Central memory CD8-positive, alpha-beta T cell (primary cell): ENCODE measurements at places on chromosomes 7 and 10.

DNA sequence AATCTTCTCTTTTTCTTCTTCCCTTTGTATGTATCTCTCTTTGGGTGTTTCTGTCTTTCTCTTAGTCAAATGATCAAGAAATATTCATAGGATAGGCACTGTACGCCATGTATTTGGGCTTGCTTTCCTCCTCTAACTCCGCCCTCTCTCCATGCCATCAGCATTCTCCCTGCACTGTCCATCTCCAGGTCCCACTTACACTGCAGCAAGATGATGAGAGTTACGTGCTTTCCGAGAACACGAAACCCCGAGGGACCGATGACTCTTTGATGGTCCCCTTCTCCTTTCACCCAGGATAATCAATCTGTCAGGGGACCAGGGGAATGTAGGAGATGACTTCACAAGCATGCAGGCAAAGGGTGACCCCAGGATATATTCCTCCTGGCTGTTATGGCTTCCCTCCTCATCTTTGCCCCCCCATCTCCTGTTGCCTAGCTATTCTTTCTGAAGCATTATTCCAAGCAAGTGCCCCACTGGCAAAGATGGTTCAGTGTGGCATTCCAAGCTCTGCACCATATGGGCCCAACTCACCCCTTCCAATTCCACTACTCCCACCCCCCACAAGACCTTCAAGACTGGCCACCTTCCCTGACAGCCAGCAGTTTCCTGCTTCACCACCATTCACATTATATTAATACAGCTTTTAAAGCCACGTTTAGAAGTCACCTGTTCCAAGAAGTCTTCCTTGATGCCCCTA, 40.0 kb downstream of the HIF1AN start:
- DNase-seq: no peak

DNA sequence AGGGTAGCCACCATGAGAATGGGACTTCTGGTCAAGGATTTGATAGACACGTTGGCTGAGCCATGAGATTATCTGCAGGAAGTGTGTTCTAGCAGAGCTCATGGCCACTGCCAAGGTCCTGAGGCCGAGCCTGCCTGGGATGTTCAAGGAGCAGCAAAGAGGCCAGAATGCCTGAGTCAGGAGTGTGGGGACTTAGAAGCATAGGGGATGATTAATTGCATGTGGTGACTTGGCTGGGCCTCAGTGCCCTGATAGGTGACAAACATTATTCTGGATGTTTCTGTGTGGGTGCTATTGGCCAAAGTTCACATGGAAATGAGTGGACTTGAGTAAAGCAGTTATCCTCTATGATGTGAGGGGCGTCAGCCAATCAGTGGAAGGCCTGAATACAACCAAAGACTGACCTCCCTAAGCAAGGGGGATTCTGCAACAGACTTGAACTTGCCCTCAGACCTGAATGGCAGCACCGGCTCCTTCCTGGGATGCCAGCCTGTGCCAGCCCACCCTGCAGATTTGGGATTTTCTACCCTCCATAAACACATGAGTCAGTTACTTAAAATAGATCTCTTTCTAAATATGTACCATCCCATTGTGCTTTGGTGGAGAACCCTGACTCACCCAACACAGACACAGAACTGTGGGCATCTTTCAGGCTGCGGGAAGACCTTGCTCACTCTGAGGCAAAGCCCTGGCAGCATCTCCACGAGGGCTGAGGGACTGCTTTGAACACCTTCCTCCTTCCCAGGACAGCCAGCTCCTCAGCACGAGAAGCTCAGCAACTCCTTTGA, 363.9 kb upstream of the MGMT start:
- DNase-seq: no peak

DNA sequence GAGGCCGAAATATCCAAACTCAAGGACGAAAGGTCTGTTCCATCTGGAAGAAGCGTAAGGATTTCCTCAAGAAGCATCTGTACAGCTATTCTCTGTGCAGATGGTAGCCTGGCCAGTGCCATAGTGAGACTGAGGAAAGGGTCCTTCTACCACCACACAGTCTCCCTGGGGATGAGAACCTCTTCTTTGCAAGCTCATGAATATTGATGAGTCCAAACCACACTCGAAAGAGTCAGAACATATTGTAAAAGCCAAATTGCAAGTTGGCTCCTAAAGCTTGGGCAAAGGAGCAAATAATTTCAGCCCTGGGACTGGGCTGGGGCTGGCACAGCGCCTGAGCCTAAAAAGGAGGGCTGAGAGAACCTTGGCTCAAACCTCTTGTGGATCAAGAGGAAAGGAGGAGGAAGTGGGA, 66.1 kb upstream of the PIP4K2A start:
- DNase-seq: no peak

- DNase-seq: no peak
Observed at GRCh38 chr7:137994216-137994615, 7.7 kb downstream of the CREB3L2 start.

DNA sequence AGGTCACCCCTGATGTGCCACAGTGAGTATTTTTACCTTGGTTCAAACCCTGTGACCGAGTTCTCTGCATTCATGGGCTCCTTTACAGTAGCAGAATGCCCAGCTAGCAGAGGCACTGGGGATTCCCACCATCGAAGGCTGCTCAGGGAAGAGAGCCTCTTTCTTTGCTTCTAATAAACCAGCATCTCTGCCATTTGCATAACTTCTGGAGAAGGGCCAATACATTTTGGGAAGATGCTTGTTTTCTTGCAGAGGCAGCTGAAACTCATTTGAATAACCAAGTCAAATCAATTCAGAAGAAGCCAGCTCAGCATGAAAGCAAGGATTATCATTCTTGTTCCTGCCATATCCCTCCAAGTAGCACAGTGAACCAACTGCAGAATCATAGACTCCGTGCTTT, 82.9 kb upstream of the WDR11 start:
- DNase-seq: no peak

DNA sequence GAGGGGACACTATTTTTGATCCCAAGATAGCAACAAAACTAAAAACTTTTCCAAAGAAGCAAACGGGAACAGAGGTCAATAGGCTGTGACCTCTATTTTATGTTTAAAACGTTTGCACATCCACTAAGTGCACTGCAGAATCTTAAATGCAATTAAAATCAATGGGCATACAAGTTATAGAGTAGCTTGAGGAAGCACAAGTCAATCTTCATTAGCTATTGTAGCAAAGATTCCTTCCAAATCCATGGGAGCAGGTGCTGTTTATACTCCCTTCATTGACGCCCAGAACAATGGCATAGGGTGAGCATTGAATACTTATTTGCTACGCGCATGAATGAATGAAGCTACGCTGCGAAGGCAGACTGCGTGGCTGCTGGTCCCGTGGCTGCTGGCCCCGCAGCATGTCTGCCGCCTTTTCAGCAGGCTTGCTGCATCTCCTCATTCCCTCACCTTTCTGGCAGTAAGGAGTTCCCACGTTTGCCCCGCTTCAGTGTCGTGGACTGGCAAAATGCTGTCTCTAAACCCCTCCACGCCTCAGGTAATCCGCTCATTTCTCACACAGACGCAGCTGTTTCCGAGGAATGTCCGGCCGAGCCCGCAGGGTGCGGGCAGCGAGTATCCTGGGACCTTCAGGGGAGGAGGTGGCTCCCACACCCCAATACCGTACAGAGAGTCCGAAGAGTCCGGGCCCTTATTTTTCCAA, 754 bp upstream of the PHYHIPL start:
- no peak for DNase-seq

GRCh38 chr7:96388620-96389383, 66.9 kb upstream of the SLC25A13 start:
- DNase-seq: no peak

- no peak for DNase-seq
Observed at GRCh38 chr7:142916508-142916907, 17.0 kb downstream of the TRPV5 start.

GRCh38 chr7:33792547-33793105, 112.7 kb upstream of the BMPER start:
- no peak for DNase-seq

GRCh38 chr10:25811052-25811685, 122.9 kb upstream of the MYO3A start:
- no peak for DNase-seq
